Stimulated activated CD8-positive, alpha-beta memory T cell treated with anti-CD3 and anti-CD28 coated beads, Interleukin-7, amount 100 ng/mL, for 1 hour (primary cell): ENCODE measurements at places on chromosomes 6 and 20.

GRCh38 chr20:36461600-36462439 is 79.5 kb upstream of the MYL9 start:
- no peak for DNase-seq

- DNase-seq = no peak
Measured at GRCh38 chr6:136066005-136066404, 184.1 kb downstream of the MTFR2 start.

DNA sequence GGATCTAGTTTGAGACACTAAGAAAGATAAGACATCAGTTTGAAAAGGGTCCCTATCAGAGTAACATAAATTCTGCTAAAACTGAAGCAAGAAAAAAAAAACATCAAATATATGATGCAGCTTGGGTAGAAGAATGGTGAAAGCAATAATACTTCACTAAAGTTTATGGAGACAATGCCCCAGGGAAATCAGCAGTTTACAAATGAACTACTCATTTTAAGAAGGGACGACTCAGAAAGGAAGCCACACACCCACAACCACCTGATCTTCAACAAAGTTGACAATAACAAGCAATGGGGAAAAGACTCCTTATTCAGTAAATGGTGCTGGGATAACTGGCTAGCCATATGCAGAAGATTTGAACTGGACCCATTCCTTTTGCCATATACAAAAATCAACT is 143.5 kb downstream of the TPBG start:
- DNase-seq = no peak

GRCh38 chr6:22302838-22303237 is 6.0 kb upstream of the PRL start:
- DNase-seq = no peak

DNA sequence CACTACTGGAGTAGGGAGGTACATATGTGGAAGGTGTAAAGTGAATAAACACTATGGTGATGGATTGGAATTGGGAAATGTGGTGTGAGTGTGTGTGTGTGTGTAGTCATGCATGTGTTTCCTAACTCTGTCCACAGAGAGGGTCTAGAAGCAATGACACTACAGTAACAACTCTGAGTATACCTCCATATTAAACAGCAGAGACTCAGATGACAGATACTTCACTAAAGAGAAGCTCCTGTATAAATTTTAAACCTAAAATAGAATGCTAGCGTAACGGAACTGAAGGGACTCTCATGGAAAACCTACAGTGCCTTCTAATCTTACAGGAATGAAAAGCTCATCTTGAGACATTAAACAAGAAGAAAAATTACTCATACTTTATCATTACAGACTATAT is 150.5 kb downstream of the SLC16A10 start:
- DNase-seq = no peak

DNA sequence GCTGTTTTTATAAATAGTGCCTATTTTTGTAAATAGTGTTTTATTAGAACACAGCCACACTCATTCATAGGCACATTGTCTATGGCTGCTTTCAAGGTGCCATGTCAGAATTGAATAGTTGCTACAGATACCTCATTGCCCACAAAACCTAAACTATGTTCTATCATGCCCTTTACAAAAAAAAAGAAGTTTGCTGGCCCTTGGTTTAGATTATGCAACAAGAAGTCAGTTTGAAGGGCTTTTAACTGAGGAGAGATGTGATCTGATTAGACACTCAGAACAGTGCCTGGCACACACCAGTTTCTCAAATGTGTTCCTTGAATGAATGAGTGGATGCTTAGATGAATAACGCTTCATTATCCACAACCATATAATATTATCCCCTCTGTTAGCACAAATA is 366.1 kb downstream of the MAFB start:
- no peak for DNase-seq
